KG1 (cell line): ENCODE measurements at places on chromosomes 1 and 21.

GRCh38 chr21:45821998-45822397, 159.6 kb upstream of the COL6A1 start:
- DNase-seq: no peak

GRCh38 chr1:157115851-157116736, 16.5 kb upstream of the ETV3L start:
- no peak for DNase-seq

DNA sequence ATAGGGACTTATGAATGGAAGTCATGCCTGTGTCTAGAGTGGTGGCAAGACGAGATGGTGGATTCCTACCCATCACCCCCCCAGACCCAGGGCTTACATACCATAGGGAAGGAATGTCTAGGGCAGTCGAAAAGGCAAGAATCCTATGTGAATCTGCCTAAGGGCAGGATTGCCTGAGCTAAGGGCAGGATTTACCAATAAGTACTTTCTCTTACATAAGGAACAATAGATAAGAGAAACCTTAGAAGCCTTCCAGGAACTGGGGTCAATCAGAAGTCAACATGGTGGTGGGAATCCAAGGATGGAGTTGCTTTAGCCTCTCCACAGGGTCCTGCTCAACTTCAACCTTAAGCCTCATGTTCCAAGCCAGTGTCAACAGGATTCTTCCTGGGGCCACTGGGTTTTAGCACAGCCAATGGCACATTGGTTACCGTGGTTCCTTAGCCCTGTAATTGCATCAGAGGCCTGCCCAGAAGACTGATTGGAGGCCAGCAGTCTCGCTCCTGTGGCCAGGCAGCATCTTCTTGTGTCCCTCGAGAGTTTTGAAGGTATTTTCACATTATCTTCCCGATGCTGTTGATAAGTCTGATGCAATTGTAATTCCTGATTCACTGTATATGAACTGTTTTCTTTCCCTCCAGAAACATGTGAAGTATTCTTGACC, 20.7 kb downstream of the BACE2 start:
- no peak for DNase-seq

- DNase-seq: no peak
Observed at GRCh38 chr1:201983380-201983805, 945 bp downstream of the RNPEP start.

- DNase-seq: no peak
Observed at GRCh38 chr21:35096959-35097358, 47.9 kb upstream of the RUNX1 start.

DNA sequence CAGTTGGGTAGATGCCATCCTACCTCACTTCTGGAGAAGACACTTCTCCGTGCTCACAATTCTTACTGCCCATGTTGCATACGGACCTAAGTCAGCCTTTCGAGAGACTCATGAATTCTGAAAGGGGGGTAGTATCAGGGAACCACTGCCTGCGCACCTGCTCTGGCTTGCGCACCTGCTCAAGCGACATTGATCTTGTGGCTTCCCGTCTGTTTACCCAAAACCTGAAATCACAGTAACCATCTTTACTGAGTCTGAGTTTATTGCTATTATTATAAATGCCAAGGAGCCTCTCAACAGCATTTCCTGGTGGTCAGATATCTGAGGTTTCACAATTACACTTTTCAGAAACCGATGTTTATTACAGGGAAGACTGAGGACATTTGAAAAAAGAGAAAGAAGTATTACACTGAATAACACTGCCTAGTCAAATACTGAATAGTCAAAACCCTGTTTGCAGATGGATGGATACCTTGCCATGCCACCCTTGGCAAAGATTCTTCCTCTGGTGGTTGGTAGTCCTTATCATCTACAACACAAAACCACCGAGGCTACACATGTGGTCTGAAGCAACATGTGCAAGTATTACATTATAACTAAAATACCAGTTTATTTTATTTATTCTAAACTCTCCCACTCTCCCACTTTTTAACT, 208.7 kb downstream of the SIPA1L2 start:
- DNase-seq: no peak

DNA sequence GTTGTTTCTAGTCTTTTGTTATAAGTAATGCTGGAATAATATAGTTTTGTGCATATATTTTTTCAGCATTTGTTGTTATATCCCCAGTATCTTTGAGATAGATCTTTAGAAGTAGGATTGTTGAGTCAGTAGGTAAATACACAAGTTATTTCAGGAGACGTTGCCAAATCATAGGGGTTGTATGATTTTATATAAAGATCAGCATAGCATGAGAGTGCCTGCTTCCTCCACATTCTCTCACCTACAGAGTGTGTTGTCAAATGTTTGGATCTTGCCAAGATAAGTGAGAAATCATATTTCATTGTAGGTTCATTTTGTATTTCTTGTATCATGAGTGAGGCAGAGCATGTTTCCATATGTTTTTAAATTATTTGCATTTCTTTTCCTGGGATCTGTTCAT, 24.6 kb downstream of the MIA3 start:
- no peak for DNase-seq

DNA sequence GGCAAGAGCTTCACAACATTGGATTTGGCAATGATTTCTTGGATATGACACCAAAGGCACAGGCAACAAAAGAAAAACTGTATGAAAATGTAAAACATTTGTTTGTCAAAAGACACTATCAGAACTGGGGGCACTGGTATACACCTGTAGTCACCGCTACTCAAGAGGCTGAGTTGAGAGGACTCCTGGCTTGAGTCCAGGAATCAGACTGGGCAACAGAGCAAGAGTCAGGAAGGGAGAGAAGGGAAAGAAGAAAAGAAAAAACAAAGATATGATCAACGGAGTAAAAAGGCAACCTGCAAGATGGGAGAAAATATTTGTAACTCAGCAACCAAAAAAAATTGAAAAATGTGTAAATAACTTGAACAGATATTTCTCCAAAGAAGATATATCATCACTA, 6.0 kb upstream of the TUT4 start:
- no peak for DNase-seq

- no peak for DNase-seq
Observed at GRCh38 chr1:45325851-45326506, 716 bp upstream of the HPDL start.

DNA sequence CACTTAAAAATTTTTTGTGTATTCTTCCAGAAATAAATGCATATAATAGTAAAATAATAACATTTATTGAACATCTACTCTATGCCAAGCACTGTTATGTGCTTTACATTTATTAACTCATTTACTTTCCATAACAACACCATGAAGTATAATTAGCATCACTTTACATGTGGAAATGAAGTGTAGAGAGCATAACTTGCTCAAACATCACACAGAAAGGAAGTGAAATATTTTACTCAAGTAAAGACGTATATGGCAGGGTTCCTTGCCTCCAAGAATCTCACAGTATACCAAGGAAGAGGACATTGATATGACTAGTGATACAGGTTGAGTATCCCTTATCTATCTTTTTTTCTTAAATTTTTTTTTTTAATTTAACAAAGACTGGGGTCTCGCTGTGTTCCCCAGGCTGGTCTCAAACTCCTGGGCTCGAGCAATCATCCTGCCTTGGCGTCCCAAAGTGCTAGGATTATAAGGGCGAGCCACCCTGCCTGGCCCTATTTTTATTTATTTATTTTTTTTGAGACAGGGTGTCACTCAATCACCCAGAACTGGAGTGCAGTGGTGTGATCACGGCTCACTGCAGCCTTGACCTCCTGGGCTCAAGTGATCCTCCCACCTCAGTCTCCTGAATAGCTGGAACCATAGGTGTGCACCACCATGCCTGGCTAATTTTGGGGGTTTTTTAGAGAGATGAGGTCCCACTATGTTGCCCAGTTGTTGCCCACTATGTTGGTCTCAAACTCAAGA, 7.7 kb upstream of the CLIC4 start:
- DNase-seq: no peak

DNA sequence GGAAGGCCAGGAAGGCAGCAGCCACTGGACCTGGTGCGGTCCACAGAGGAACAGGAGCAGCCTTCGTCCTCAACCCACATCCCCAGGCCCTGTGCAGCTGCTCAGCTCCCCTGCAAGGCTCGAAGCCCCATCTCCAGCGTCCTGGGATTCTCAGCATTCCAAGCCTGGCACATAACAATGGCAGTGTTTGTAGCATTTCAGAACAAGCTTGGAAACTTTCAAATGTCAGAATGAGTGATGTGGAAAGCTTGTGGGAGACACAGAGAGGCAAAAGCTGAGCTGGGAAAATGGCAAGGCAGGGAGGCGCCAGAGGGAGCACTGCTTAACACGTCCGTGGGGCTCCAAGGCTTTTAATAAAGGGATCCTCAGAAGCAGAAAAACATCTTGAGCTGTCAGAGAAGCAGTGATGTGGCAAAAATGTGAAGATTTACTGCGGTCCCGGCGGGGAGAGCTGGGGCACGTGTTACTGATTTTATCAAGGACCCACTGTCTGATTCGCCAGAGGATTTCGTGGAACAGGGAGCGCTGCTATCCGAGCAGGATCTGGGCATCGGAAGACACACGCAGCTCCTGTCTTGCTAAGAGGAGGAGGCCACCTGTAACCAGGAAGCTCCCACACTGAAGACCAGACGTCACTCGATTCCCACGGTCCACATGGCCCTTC, 38.1 kb downstream of the TOMM20 start:
- no peak for DNase-seq

DNA sequence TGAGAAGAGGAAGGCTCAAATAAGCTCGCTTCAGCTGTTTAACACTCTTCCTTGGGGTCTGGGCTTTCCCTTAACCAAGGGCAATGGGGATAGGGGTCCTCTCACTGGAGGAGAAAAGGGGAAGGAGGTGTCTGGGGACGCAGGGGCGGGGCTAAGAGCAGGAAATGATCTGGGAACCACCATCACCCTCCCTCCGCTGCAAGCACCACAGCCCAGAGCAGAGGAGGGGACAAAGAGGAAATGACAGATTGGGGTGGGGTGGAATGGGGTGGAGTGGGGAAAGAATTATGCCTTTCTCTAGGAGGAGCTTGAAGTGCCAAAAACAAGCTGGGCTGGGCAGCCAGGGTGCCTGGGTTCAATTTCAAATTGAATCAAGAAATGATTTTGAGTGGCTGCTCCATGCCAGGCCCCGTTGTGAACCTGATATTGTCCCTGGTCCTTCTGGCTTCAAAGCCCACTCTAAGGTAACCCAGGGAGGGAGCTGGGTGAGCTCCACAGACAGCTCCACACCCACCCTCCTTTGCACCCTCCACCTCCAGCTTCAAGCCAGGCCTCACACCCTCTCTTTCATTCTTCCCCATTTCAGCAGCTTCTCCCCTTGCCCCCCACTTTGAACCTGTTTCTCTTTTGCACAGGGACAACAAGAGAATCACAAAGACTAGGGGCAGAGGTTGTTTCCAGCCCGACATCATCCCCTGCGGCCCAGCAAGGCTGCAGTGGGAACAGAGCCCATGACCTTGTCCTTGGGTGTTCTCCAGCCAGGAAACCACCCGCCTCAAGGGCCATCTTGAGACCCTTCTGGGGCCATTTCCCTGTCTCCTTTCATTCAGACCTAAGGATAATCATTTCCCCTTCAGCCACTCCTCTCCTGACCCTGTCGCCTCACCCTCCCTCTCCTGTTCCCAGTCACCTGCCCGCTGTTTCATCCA, 1.1 kb downstream of the ARHGAP30 start:
- DNase-seq: peak; percentile 84

DNA sequence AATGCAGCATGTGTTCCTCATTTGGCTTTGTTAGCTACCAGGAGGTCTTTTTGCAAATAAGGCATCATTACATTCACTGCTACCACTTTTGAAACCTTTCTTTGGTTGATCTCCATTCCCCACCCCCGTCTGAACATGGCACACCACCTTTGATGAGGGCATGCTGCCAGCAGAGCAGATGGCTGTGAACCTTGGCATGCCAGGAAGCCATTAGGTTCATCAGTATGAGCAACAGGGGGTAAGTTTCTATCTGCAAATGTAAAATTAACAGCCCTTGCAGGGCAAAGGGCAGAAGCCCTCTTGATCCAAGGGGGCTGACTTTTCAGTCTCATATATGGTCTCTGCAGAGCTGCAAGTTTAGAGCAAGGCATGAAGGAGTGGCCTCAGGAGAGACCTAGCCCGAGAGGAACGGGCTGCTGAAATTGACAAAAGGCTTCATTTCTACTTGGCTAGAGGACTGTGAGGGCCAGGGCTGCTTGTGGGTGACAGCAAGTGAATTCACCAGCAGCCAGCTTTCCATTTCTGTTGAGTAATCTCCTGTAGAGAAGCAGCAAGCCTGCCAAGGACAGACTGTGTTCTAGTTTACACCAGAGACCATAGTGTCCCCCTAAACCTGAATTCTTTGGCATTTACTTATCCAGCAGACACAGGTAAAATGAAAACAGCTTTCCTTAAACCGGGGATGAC, 127.9 kb downstream of the ZNF326 start:
- DNase-seq: no peak
